ENCODE measurements at places on chromosomes 2 and 18.

GRCh38 chr18:2589345-2590068 is 18.1 kb downstream of the NDC80 start:
- DNase-seq, result no peak

DNA sequence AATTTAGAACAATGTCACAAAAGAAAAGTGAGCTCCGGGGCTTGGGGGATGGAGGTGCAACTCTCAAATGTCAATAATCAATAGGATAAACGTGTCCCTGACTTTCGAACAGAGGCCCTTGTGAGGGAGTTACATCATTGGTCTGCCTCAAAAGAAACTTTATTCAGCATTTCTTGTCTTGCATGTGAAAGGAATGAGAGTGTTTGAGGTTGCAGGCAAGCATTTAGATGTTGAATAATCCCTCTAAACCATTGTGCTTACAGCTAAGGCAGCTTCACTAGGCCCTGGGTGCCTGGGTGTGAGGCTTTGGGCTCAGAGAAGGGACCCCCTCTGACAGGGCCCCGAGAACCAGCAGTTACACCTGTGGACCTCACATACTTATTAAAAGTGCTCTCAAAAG is 28.6 kb upstream of the FHL2 start:
- DNase-seq, result no peak

- no peak for DNase-seq
Observed at GRCh38 chr2:115194623-115195022, 752.2 kb downstream of the DPP10 start.

DNA sequence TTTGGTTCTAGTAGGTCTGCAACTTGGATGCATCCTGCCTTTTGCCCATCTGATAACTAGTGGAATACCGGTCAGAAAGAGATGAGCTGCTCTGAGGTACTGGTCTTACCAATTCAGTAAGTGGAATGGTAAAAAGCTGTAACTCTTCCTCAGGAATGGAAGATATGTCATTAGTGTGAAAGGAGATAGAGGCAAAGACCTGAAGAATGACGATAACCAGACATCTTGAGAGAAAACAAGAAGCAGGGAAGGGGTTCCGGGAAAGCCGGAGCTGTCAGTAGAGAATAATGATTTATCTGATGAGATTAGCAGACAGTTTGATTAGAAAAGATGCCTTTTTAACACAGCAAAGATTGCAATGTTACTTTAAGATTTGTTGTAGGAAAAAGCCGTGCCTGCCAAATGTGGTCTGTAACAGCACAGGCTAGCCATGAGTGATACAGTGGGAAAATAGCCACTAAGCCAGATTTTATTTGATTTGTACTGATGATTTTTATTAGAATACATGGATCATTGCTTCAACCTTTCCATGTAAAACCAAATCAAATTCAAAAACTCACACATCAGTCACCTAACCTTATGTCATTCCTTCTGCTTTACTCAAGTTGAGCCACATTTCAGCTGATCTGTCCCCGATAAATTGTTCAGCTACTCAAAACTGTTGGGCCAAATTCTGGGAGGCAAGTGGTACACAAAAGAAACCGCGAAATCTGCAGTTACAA is 110.0 kb downstream of the TCF4 start:
- DNase-seq, result no peak

GRCh38 chr2:48048476-48049171 is 142.3 kb upstream of the FBXO11 start:
- DNase-seq, result no peak

GRCh38 chr2:182406221-182406620 is 20.6 kb downstream of the PDE1A start:
- DNase-seq, result no peak

DNA sequence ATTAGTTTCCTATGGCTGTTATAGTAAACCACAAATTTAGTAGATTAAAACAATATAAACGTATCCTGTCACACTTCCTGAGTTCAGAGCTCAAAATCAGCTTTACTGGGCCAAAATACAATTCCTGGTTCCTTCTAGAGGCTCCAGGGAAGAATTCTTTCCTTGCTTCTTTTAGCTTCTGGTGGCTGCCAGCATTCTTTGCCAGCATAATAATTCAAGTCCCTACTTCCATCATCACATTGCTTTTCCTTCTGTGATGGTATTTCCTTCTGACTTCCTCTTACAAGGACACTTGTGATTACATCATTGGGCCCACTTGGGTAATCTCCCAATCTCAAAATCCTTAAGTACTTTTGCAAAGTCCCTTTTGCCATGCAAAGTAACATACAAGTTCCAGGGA is 40.6 kb downstream of the MOB4 start:
- DNase-seq, result no peak

GRCh38 chr2:16255120-16255519 is 314.8 kb downstream of the MYCN start:
- no peak for DNase-seq

DNA sequence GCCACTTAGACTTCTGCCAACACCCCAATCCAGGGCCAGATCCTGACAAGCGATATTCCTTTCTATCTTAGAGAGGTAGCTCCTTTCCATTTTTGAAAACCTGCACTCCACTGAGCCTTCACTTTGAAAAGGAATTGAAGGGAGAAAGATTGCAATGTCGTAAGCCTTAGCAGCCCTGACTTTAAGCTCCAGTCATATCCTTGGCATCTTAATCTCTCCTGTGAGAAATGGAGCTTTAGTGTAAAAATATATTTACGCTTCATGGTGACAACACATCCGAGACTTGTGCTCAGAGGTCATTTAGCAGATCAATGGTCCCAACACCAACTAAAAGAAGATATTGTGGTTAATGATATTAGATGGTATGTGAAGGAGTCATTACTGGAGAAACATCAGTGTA is 235.8 kb upstream of the MEX3C start:
- no peak for DNase-seq

DNA sequence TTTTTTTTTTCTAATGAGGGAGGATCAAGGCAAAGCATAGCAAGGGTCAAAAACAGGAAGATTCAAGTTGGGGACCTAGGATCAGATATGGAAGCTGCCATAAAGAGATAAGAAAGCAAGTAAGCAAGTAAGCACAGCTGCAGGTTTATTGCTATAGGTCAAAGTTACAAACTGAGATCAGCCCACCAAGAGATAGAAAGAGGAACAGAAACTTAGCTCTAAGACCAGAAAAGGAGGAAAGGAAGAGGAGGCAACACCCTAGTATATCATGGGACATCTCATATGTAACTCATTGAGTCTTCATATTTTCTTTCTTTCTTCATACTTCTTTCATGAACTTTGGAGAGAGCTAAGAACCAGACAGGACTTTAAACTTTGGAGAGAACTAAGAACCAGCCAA is 295.9 kb upstream of the CRIM1 start:
- DNase-seq, result no peak

DNA sequence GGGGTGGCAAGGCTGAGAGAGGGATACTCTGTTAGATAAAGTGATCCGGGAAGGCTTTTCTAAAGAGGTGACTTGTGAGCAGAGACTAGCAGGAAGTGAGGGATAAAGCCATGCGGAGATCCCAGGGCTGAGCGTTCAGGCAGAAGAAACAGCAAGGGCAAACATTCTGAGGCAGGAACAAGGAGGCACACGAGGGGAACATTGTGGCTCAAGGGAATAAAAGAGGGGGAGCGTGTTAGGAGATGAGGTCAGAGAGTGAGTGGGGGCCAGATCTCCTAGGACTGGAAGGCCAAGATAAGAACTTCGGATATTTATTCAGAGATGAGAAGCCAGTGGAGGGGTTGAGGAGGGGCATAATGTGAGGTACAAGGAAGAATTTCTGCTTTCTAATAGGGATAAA is 67.1 kb downstream of the ACTR2 start:
- DNase-seq, result no peak

Data from vagina (tissue), 2 donors.